Iris pigment epithelial cell (primary cell): ENCODE measurements at places on chromosomes 4 and X.

DNA sequence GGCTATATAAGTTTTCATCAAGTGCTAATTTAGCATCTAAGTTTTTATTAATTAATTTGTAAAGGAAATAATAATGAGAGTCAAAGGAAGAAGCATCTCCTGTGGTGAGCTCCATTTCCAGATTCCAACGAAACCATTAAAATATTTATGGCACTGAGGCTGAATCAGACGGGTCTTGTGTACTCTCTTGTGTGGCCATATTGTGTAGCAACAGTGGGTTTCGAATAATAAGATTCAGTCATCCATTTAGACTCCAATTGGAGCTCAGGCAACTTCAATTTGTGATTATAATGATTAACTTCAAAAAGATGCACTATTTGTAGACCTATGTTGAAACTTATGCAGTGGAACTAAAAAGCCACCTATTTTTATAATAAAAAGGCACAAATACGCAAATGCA is 82.4 kb downstream of the SNCA start:
- no peak for DNase-seq

DNA sequence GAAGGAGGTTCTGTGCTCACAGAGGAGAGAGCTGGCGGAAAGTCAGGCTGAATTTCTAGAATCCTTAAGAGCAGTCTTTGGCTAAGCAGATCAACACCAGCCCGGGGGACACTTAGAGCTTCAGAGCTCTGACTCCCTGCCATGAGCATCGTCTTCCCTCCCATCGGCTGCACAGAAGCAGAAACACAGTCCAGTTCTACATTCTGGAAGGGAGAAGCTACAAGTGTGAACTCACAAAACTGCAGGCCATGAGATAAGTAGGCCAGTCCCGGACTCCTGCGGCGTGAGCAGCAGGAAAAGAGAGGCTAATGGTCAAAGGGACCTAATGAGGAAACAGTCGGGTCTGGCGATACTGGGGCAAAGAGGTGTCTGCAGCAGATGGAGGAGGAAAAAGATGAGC is 211.5 kb downstream of the DHX15 start:
- DNase-seq = no peak

GRCh38 chr4:165711912-165712311 is 161.1 kb upstream of the TLL1 start:
- no peak for DNase-seq

DNA sequence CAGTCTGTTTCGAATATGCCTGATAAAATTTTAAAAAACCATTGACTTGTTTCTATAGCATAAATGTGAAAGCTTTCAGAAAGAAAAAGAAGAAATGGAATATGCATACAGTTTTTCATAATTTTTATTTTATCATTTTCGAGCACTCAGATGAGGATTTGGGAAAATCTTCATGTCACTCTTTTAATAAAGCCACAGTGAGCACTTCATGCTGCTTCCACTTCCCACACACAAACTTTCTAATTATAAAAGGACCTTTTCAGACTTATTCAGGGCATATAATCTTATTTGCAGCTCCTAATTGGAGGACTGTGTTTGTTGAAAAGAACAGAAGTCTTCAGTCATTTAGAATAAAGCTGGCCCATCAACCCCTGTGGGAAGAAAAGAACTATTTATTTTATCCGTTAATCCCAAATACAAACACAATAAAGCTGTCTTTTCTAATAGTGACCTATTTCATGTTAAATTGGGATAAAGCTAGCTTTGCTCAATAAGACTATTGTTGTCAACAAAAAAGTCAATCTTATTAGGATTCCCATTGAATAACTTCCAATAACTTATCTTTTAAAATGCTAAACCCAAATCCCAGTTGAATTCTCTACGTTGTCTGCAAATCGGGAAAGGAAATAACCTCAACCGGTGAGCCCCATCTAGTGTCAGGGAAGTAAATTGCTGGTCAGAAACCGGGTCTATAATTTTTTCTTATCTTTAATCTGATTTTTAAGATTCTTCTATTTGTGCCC is 211.5 kb downstream of the PDGFRA start:
- peak; percentile 48 for DNase-seq

DNA sequence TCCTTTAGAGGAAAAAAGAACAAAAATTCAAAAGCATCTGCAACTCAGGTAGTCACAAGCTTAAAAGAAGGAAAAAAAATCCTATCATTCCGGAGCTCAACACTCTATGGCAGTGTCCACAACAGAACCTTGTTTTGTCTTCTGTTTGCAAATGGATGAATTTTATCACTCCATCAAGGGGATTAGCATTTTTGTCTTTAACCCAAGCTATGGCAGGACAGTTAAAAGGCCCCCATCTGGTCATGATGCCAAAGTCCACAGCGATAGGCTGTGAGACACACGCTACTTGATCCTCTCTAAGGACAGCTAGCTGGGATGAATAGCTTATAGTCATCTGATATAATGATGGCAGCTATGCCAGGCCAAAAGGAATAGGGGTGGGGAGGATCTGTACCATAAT is 16.6 kb downstream of the AMER1 start:
- no peak for DNase-seq

DNA sequence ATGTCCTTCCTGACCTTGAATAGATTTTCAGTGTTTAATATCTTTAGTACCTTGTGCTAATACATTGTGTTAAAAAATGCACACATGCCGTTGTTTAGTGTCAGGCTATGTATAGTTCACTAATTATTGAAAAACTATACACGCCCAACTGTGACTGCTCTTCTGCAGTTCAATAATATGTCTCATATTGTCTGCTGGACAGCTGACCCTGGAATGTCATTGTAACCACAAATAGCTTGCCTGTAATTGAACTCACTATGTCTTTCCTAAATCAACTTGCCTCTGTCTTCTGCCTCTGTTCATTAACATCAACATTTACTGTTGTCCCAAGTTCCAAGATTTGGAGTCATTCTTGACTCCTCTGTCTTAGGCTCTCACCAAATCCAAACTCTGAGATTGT is 114.5 kb downstream of the TMA16 start:
- DNase-seq = no peak

GRCh38 chr4:18419780-18420179 is 398.2 kb upstream of the LCORL start:
- no peak for DNase-seq

DNA sequence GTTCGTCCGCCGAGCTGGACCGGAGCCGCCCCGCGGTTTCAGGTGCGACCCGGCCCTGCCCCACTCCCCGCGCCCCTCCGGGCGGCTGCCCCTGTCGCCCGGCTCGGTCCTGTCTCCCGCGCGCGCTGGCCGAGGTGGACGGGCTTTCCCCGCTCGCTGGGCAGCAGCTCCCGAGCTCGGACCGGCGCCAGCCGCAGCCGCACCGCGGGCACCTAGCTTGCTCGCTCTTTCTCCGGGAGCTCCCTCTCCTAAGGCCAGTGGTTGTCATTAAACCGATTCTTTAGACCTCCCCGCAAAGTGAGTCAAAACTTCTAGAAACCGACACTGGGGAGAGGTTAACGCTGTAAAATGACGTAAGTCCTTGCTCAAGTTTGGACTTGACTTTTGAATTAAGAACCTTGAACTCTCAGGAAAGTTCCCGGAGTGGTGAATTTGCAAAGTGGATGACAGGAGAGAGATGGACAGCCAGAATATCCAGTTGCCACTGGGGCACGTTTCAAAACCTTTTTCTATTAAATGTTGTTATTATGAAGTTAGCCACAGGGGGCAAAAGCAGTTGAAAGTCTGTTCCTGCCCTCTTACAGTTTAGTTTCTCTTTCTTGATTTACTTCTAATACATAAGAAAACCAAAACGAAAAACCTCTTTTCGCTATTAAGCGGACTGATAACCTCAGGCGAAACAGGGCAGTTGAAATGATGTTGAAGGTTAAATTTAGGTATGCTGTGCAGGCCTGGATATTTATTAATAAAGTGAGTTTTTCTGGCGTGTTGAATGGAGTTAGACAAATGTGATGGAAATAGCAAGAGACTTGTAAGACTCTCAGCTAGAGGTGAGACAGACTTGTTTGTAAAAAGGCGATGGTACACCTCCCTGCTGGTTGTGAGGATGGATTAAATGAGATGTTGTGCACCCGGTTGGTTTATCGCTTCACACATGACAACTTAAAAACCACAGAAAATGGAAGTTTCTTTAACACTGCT is 847 bp downstream of the PI4K2B start:
- DNase-seq = peak; percentile 87

DNA sequence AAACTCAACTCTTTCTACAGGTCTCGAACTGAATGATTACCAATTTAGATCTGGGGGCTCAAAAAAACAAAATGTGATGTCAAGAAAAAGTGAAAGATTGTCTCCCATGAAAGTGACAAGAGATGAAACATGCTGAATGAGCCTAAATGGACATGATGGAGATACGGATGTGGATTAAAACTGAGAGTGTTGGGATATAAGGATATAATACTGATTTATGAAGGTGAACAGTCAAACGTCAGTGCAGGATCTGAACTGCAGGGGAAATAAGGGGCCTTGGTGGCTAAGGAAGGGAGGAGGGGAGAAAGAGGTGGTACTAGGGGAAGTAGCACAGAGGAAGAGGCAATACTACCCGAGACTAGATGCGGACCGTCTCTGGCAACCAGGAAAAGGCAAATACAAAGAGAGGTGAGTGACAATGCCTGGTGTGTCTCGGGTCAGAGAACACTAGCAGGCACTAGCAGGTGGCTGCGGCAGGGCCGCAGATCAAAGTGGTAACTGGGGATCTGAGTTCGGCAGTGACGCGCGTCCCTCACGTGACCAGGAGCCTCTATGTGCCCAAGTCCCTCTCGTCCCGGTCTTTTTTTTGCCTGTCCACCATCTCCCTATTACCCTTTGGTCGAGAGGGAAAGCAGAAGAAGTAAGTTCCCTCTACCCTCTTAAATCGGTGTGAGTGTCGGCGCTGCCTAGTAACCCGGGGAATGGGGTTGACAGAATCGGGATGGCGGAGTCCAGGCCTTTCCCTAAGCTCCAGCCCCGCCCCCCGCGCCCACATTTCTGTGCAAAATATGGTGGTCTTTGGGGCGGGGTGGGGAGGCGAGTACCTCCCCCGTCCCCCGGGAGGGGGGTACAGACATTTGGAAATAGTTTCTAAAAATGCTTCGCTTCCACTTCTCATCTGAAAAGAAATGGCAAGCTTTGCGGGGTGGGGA is at the start of gene TCEAL1:
Gene TCEAL1, plus strand, starts transcription at position 590 of the 932 bp plus-strand sequence. CDS start 942 bp downstream, outside the sequence.
- peak; percentile 31 for DNase-seq

DNA sequence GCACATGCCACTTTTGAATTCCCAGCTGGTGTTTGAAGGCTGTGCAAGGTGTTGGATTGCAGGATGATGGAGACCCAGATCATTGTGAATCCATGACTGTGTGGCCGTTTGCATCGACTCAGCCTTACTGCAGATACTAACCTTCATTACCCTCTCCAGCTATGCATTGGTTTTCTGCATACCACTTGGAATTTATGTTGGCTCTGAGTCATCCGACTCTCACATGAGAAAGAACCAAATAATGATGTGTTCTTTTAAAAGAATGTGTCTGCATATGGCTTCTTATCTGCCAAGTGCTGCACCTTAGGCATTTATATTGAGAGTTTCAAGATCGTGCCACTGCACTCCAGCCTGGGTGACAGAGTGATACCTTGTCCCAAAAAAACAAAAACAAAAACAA is 106.7 kb upstream of the PRKX start:
- DNase-seq = peak; percentile 88

GRCh38 chrX:105114554-105115130 is 105.9 kb downstream of the TEX13A start:
- DNase-seq = no peak

- DNase-seq = no peak
These were observed 7.4 kb downstream of the HTT-AS start for GRCh38 chr4:3066836-3067400.

GRCh38 chr4:154164931-154165839 is 326.4 kb downstream of the DCHS2 start:
- peak; percentile 66 for DNase-seq

DNA sequence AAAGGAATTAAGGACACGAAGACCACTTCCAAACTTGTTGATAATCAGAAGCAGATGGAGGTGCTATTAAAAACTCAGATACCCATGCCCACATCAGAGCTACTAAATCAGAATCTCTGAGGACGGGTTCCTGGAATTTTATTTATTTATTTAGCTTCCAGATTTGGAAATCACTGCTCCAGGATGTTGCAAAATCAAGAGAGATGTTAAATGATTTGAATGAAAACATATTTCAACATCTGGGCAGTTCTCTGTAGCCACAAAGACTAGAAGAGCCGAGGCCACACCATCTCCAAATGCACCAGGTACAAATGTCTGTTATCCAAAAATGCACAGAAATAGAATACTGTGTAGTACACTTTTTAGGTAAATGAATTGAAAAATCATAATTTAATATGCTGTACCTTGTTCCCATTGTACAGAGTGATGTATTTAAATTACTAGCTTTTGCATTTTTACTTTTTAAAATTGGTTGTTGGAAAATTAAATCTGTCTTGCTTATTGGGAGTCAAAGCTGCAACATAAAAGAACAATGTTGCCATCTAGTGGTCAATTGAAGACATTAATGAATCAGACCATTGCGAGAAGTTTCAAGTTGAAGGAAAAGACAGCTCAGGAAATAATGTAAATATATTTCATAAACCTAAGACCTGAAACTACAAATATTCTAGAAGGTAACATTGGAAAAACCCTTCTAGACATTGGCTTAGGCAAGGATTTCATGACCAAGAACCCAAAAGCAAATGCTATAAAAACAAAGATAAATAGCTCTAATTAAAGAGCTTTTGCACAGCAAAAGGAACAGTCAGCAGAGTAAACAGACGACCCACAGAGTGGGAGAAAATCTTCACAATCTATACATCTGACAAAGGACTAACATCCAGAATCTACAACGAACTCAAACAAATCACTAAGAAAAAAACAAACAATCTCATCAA is 151.3 kb upstream of the TTC29 start:
- DNase-seq = peak; percentile 64

- DNase-seq = no peak
These were observed 69.1 kb downstream of the RHOH start for GRCh38 chr4:40265910-40266274.

DNA sequence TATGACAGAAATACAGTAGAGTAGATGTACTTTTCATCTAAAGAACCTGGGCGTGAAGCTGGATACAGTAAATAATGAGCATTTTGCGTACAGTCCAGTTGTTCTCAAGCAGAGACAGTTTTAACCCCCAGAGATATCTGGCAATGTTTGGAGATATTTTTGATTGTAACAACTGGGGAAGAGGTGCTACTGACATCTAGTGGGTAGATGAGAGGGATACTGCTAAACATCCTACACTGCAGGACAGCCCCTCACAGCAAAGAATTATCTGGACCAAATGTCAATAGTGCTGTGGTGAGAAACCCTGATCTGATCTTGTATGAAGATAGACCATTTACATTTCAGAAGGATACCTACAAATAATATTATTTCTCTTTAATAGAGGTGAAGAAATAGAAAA is 200.2 kb upstream of the FAM47A start:
- peak; percentile 1 for DNase-seq

- DNase-seq = no peak
These were observed 412.1 kb upstream of the GRIA3 start for GRCh38 chrX:122771933-122772332.

- DNase-seq = no peak
These were observed 1.4 kb downstream of the COQ2 start for GRCh38 chr4:83283181-83283580.

- peak; percentile 67 for DNase-seq
These were observed 28.7 kb upstream of the BMP2K start for GRCh38 chr4:78747475-78747922.
